KBM-7 (cell line): ENCODE measurements at places on chromosomes 2 and 18.
A peak's percentile ranks its signal among the peaks of the same experiment; 100 is the strongest.

GRCh38 chr2:209499069-209499468 lies 75.2 kb downstream of the MAP2 start:
- peak; percentile 21 for DNase-seq

GRCh38 chr2:42830922-42831574 lies 38.7 kb upstream of the HAAO start:
- no peak for DNase-seq

GRCh38 chr18:48828691-48829442 lies 121.9 kb downstream of the SMAD7 start:
- DNase-seq: no peak

- no peak for DNase-seq
Observed at GRCh38 chr18:50665015-50665414, 105.1 kb downstream of the MAPK4 start.

GRCh38 chr2:190501702-190502407 lies 32.7 kb downstream of the NEMP2 start:
- no peak for DNase-seq

DNA sequence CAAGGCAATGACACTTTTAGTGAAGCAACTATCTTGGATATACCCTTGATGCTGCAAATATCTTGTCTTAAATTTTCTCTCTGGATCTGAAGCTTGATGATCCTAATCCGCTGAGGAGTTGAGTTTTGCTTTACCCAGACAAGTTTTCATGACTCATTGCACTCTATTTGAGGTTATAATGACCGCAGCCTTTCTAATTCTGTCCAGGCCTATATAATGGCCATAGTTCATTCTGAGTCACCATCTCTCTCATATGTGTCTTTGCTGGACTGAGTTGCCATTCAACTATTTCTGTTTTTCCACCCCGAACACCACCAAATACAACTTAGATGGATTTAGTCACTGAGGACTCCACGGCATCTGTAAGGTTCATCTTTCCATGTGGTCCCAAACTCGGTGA lies 802.1 kb upstream of the FAM98A start:
- no peak for DNase-seq

GRCh38 chr2:47896450-47896968 lies 9.8 kb downstream of the FBXO11 start:
- DNase-seq: no peak

GRCh38 chr18:70082430-70082829 lies 123.1 kb downstream of the RTTN start:
- no peak for DNase-seq

DNA sequence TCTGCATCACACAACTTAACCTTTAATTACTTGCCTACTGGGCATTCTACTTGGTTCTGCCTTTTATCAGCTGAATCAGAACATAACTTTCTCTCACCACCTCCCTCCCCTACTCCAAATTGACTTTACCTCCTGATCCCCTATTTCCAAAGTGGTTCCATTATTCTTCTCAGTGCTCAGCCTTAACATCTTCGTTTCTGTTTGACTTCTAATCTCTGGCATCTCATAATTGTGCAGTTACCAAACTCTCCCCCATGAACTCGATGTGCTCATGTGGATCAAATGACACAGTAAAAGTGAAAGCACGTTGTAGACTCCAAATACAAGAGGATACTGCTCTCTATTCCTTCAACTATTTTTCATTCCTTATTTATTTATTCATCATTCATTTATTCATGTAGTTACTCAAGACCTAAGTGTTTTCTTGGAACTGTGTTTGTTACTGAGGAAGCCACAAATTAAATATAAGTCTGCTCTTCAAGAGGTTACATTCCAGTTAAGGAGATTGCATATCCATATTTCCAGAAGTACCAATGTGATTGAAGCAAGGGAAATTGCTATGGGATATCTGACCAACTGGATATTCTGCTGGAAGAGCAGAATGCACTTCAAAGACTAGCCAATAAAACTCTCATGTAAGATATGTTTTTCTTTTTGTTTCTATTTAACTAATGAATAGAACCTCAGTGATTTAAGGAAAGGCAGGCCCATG lies 158.8 kb downstream of the TMEFF2 start:
- no peak for DNase-seq

DNA sequence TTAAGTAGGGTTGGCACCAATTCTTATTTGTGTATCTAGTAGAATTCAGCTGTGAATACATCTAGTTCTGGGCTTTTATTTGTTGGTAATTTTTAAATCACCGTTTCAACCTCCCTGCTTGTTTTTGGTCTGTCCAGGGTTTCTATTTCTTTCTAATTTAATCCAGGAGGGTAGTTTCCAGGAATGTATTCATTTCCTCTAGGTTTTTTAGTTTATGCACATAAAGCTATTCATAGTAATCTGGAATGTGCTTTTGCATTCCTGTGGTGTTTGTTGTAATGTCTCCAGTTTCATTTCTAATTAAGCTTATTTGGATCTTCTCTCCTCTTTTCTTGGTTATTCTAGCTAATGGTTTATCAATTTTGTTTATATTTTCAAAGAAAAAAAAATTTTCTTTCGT lies 1361.8 kb upstream of the DDX18 start:
- DNase-seq: no peak

GRCh38 chr2:126859631-126860030 lies 39.1 kb upstream of the TEX51 start:
- no peak for DNase-seq

- DNase-seq: no peak
Observed at GRCh38 chr2:68236876-68237275, 15.5 kb downstream of the PPP3R1 start.

GRCh38 chr2:233338046-233338445 lies 16.2 kb upstream of the DGKD start:
- DNase-seq: no peak

DNA sequence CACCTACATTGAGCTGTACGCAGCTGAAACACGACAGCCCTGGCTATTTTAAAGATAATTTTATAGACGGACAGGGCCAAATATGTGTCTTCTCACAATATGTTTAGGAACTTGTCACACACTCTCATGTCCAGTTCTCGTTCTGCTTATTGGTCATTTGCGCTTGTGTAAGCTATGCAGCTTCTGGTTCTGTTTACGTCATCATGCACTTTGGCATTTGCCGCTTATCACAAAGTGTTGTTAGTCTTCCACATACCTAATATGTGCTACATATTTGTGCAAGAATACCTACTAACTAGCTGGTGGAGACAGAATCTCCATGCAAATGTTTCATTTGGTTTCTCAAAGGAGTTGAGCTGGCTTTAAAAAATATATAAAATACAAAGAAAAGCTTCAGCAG lies 7.5 kb upstream of the ZNF516 start:
- no peak for DNase-seq

- no peak for DNase-seq
Observed at GRCh38 chr2:25410370-25410769, 68.6 kb upstream of the DNMT3A start.

- DNase-seq: no peak
Observed at GRCh38 chr2:207131594-207131993, 34.2 kb downstream of the KLF7 start.

- DNase-seq: no peak
Observed at GRCh38 chr18:74622072-74622471, 24.4 kb downstream of the ZNF407 start.

DNA sequence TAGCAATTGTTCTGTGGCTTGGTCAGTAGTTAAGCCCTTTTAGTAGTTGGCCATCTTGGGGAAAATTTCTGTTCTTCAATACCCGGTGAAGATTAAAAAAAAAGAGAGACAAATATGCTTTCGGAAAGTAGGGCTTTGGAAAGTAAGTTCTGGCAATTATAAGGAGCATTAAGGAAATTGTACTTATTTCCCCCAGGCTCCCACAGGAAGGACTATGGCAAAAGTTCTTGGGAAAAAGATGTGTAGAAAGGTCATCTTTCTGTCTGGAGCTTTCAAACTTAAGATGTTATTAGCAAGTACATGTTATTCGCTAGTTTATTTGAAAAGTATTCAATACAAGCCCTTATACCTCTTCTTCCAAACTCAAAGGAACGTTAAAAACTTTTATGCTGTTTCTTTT lies 144.5 kb downstream of the MTX2 start:
- no peak for DNase-seq

- no peak for DNase-seq
Observed at GRCh38 chr2:40127890-40128557, 323.9 kb downstream of the SLC8A1 start.

- no peak for DNase-seq
Observed at GRCh38 chr2:101124643-101125366, 26.4 kb downstream of the TBC1D8 start.

DNA sequence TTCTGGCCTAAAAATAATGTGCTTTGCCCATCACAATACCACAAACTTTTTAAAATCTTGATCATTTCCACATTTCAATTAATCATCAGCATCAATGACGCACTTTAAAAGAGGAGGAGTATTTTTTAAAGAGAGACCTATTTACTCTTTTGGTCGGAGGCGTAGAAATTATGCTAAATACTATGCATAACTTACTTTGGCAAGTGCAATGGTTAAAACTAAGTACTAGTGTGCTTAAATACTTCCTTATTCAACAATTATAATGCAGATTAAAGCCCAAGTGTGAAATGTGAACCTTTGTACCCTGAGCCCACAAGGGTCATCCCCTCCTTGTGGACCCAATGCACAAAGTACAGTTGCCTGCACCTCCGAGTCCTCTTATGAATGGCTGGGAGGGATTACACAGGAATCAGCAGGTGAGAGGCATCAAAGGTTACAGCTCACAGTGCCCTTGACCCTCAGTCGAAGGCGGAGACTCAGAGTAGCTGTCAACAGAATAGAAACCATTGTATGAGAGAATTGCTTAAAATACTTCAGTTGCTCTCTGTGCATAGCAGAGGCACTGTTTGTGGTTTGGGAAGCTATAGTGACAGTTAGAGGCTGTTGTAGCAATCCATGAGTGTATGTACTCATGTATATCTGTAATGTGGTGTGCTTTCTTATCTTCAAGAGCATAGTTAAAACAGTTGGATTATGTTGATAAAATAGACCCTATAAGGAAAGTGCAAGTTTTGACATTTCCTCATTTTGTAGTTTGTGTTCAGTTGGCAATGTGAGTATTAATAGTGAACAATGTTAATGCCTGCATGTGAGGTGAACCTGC lies 151.7 kb upstream of the ITGA4 start:
- peak; percentile 93 for DNase-seq

- no peak for DNase-seq
Observed at GRCh38 chr2:123596621-123597020, 428.5 kb upstream of the CNTNAP5 start.

DNA sequence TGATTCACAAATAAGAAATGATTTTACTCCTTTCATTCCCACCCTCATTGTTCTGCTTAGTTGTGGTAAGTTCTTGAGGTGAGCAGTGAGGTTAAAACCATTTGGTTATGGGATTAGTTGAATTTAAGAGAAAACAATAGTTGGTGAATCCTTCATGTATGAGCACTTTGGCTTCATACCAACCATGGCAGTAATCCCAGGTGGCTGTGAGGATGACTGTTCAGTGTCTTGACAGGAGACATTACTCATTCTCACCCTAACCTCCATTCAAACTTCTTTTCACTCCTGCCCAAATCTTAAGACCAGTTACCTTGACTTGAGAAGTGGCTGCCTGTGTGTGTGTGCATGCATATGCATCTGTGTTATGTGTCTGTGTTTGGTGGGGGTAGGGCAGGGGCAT lies 143.1 kb downstream of the SETBP1 start:
- no peak for DNase-seq

GRCh38 chr2:98027538-98027937 lies 31.8 kb upstream of the TMEM131 start:
- no peak for DNase-seq

- DNase-seq: no peak
Observed at GRCh38 chr2:5877360-5877759, 185.2 kb downstream of the SOX11 start.

DNA sequence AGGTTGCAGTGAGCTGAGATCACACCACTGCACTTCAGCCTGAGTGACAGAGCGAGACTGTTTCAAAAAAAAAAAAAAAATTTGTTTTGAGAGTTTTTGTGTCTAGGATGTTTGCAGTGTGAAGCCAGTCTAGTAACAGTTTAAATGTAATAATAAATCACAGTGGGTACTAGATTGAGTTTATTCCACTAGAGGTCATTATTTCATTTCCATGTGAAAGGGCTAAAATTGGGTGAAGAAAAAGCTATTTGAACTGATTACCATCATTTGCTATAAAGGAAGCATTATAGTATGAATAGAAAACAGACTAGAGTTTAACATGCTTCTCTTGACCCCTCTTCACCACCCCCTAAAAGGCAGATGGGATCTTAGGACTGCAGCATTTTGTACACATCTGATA lies 20.3 kb downstream of the SNRPD1 start:
- DNase-seq: no peak

- DNase-seq: peak; percentile 89
Observed at GRCh38 chr2:202375609-202376408, at the start of gene BMPR2. Gene BMPR2 (plus strand): TSS chr2:202376327. CDS start chr2:202377475, 1,148 bp downstream.

- no peak for DNase-seq
Observed at GRCh38 chr2:162480067-162480466, 136.1 kb downstream of the GCA start.

DNA sequence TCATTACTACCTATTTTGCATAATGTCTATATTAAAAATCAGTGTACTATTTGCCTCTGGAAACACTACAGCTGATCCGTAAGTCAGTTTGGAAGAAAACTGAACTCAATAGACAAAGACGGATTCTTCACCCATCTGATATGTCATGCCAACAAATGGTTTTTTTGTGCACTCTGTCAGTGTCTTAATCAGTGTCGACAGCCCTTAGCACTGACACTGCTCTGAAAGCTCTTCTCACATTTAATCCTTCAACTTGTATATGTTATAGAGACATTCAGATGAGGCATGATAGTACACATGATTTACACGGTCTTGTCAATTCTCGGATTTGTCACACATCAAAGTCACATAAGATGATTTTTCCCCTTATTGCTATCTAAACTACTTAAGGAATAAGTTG lies 347.5 kb upstream of the GALNT5 start:
- DNase-seq: no peak

GRCh38 chr18:28890791-28891190 lies 713.9 kb upstream of the CDH2 start:
- DNase-seq: no peak

DNA sequence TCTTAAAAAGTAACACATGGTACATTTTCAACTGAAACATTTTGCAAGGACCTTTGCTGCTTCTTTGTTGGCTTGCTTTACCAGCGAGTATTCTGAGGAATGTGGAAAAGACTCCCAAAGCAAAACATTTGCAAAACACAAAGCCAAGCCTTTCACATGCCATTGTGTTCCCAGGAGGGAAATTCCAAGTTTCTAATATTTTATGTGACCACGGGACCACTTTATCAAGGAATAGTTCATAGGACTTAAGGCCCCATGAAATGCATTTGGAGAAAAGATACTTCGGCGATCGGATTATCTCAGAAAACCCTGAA lies 26.2 kb downstream of the CYP27C1 start:
- no peak for DNase-seq

GRCh38 chr2:176186024-176186423 lies 2.4 kb upstream of the HOXD1 start:
- DNase-seq: no peak

GRCh38 chr2:220701115-220701514 lies 871.0 kb downstream of the EPHA4 start:
- DNase-seq: no peak

DNA sequence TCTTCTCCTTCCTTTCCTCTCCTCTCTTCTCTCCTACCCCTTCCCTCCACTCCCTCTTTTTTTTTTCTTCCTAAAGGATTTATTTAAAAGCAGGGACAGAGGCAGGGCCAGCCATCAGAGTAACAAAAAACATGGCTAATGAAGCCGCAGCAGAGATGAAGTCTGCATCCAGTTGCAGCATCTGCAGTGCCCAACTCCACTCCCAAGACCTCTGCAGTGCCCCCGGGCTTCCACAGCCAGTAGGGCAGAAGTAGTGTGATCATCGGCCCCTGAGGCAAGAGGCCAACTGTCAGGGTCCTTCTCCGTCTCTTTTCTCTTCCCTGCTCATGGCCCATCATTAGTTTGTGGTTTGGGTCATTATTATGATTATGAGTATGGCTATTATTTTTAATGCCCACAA lies 4.2 kb upstream of the EGR4 start:
- DNase-seq: no peak
